Activated T-cell treated with anti-CD3 and anti-CD28 coated beads, Interleukin-2, amount 50 U/mL, for 72 hours (primary cell): ENCODE measurements at places on chromosomes 7 and 10.
A peak's percentile ranks its signal among the peaks of the same experiment; 100 is the strongest.

DNA sequence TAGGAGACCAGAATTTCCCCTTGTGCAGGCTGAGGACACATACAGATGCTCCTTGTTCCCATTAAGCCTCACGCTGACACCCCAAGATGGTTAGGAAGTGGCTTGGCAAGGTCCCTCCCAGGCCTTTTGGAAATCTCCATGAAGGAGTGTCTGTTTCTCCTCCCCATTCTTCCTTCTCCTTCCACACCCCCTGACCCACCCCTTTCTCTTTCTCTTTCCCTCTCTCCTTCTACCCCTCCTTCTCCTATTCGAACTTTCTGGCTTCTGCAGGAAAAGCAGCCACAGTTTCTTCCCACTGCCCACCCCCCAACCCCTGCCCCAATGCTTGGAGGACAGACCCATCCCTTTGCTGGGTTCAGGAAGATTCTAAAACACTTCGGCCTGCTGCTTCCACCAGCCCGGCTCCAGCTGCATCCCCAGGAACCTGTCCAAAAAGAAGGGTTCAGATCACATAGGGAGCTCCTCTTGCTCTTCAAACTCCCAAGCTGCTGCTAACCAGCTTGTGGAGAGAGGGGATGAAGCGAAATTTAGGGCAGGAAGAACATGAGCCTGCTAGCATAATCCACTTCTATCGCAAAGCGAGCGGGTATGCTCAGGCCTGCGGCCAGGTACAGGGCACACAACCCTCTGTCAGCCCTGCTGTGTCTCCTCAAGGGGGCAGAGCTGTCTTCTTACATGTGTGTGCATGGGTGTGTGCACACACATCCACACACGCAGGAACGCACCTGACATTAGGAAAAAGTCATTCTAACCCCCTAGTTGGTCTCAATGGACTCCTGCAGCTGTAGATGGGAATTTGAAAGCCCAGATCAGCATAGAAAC is 80.4 kb downstream of the PPP1R3C start:
- DNase-seq: no peak

GRCh38 chr7:158399762-158400161 is 187.9 kb downstream of the PTPRN2 start:
- DNase-seq: no peak

- DNase-seq: peak; percentile 63
Observed at GRCh38 chr10:34994565-34995142, 95.5 kb downstream of the CUL2 start.

DNA sequence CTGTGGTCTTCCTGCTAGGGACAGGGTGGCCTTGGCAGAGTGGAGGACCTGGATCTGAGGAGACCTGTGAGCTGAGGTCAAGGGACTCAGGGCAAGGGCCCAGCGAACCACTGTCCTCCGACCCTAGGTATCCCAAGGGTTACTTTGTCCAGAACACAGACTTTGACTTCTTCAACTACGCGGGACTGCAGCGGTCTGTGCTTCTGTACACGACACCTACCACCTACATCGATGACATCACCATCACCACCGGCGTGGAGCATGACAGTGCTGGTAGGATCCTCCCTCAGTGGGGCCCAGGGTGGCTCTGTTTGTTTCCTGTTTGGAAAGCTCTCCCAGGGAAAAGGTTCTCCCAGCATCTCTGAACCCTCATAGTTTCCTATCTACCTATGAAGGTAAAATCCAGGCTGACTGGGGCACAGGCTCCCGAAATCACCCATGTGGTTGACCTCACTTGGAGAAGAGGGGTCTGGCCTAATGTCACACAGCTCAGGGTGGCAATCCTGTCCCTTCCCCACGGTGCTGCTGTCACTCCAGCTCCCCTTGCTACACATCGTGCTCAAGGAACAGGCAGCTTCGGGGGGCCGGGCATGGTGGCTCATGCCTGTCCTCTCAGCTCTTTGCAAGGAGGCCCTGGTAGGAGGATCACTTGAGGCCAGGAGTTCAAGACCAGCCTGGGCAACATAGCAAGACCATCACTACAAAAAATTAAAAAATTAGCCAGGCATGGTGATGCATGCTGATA is 57.6 kb downstream of the ZNF727 start:
- DNase-seq: no peak

- DNase-seq: no peak
Observed at GRCh38 chr7:38524786-38525185, 106.4 kb downstream of the AMPH start.

- DNase-seq: no peak
Observed at GRCh38 chr7:123979876-123980275, 53.0 kb downstream of the TMEM229A start.

DNA sequence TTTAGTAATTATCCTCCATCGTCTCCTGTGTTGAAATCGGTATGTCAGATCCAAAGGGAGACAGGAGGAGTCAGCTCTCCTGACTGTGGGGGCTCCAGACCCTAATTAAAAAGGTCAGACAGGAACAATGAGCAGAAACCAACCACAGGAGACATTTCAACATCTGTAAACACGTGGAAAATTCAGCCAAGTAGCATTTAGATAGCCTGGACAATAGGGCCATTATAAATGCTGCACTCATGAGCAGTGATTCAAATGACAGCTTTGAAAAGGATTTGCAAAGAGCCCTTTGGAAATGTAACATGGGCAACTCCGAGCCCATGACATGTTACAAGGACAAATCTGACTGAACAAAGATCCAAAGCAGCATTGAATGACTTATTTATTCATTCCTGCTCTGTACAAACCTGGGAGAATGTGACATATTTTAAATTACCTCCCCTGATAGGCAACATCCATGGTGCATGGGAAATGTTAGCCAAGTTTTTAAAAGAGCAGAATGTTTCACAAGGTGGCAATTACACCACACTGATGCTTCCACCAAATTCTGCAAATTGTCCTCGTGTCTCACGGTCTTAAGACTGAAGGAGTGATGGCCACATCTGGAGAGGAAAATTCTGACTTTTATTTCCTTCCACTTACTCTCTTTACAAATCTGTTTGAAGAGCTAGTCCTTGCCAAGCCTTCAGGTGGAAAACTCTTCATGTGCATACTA is 113.3 kb upstream of the KMT2E start:
- no peak for DNase-seq

- DNase-seq: no peak
Observed at GRCh38 chr7:158055726-158056510, 531.7 kb downstream of the PTPRN2 start.

DNA sequence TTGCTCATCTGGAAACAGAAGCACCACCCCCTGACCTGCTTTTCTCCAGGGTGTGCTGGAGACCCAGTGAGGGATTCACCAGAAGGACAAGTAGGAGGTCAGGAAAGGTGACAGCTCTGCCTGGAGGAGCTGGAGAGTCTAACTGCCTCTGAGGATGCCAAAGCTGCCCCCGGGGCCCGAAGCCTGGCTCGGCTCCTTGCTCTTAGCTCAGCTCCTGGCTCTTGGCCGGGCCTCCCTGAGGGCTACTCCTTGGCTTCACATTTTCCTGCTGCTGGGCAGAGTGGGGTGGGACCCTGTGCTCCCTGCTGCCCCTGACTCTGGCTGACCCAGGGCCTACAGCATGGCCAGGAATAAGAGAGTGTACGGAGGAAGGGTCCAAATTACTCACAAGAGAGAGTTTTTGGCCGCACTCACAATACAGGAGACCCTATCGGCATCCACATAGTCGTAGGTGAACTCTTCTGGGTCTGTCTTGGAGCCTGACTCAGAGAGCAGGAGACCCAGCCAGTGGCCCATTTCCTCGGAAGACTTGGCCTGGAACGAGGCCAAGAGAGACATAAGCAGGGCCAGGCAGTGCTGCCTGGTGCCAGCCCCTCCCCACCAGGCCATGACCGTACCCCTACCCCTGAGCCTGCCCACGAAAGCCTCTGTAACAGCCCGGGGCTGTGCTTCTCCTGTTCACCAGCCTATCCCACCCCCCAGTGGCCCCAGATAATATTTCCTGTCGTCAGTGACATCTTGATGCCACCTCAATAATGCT is 63.1 kb downstream of the VWA2 start:
- DNase-seq: no peak
